Pancreas (tissue), 10 donors: ENCODE measurements at places on chromosomes 11 and 22. TPM values are rescaled to one million over a fixed set of nuclear protein-coding genes. Genes with fewer than 3 reads are reported as not detected.

DNA sequence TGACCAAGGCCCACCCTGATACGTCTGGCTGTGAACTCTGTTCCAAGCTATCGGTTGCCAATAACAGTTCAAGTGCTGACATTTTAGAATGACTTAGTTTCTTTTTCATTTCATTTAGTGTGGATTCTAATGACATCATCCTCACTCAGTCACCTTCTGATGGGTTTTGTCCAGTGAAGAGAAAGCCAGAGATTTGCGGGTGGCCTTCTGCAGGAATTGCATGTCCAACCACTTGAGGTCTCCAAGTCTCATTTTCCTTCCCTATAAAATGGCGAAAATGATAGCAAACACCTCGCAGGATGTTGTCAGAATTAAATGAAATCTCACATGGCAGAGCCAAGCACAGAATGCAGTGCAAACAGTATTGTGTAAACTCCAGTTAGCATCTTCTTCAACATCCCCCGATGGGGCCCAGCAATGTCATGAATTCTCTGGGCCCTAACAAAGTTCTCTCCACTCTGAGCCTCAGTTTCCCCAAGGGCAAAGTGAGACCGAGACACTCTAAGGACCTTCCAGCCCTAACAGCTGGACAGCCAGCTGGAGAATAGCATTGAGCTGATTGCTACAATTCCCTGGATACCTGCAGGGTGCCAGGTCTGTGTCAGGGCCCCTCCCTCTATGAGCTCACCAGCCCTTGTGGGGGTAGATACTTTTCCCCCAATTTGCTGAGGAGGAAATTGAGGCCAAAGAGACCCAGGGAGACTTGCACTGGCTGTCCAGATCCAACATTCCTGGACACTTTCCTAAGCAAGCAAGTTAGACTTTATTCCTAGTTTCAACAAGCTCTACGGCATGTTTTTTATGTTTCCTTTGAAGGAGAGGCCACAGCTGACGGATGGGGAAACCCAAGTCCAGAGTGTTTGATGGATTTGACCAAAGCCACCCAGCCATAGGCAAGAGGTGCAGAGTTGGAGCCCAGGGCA is 286.7 kb downstream of the MN1 start:
- no peak for DNase-seq

- peak; percentile 50 for DNase-seq
Measured at GRCh38 chr22:25153961-25154666, 45.5 kb upstream of the CRYBB3 start.

- DNase-seq, result no peak
Measured at GRCh38 chr11:95055283-95055897, 6.2 kb downstream of the KDM4F start.

DNA sequence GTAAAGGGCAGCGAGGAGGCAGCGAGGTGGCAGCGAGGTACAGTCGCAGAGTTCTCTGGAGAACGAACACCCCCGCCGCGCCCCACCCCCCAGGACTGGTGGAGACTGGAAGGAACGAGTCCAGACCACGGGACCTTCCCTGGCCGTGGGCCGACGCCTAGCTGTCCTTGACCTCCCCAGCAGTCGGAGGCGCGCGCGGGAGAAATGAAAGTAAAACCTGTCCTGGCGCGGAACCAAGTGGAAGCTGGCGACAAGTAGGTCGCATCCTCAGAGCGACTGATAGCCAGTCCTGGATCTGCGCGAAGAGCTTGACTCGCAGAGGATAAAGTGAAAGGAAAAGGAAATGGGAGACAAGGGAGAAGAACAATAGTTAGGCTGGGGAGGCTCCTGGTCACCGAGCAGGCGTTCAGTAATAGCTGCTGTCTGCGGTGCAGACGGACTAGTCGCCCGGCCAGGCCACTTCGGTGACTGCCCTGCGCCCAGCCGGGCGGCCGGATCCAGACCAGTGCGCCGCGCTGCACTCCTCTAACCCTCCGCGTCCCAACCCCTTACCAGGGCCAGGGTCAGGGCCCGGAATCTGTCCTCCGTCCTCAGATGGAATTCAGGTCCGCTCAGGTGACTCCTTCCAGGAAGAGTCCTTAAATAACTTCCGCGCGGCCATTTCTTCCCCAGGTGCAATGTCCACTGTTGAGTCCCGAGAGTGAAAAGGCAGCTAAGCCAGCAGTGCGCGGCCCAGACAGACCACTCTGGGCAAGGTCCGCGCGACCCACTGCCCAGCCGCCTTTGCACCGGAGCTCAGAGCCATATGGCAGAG is 1.9 kb upstream of the ADM start:
- peak; percentile 93 for DNase-seq

- no peak for DNase-seq
Measured at GRCh38 chr11:64068705-64069400, 33.1 kb downstream of the FLRT1 start.

GRCh38 chr22:21026783-21027692 is 5.3 kb downstream of the SLC7A4 start:
- DNase-seq, result no peak

DNA sequence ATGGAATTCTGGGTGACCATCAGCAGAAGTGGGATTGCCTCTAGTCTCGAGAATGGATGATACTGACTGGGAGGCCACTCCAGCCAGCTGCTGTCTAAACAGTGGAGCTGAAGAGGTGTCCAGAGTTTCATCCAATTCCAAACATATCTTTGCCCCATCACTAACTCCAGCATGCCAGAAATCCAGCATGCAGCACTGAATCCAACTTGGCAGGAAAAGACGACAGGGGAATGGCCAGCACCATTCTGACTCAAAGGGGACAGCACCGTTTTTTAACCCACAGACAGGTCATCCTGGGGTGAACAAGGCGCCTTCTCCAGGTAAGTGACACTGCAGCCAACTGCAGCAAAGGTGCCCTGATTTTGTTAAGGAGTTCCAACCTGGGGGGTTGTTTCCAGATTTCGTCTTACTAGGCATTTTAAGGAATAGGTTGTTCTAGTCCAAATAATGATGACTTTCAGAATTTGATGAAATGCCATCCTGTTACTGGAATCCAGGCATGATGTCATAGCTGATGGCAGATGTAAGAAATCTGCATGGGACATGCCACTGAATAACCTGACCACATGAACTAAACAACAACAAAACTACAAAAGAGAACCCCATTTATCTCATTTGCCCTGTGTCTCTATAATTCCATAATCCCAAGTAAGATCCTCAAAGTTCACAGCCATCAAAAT is 32.3 kb downstream of the FEZ1 start:
- DNase-seq, result no peak

- DNase-seq, result no peak
Measured at GRCh38 chr22:44360668-44361381, 48.1 kb upstream of the SHISAL1 start.

- DNase-seq, result no peak
Measured at GRCh38 chr11:124202951-124203350, 19.8 kb downstream of the OR10D3 start.

DNA sequence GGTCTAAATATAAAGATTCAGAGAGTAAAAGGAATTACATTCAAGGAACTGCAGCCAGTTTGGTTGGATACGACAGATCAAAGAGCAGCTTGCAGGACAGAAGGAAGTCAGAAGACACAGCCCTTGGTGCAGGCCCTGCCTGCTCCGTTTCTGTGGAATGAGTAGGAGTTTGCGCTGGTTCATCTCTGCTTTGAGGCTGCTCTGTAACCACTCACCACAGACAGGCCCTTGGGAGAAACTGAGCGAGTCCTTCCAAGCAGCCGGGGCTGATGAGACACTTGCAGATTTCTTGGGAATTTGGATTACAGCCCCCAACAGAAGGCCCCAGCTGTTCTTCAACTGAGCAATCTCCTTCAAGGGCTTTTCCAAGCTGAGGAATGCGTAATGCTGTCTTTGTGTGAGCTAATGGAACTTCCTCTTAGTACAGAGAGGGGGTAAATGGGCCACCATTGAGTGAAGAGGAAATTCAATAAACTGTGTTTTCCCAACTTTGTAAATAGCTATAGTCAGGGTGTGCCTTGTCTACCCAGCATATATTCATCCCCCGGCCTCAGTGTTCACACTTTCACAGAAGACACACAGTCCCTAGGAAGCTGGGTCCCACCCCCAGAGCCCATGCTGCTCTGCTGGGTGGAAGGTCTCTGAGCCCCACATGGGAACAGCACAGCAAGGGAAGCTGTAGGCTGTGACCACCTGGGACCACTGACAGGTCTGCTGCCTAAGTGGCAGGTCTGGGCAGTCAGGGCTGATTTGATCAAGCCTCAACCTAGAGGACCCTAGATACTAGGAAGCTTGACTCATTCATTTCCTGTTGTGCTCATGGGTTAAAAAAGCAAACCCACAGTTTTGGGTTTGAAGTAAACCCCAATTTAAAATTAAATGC is 16.6 kb downstream of the IL10RA start:
- no peak for DNase-seq

GRCh38 chr11:30586251-30587144 is at the start of gene MPPED2:
TSS of gene MPPED2 (minus strand) at chr11:30586353. CDS start at chr11:30580373, 5,980 bp downstream.
- peak; percentile 85 for DNase-seq

DNA sequence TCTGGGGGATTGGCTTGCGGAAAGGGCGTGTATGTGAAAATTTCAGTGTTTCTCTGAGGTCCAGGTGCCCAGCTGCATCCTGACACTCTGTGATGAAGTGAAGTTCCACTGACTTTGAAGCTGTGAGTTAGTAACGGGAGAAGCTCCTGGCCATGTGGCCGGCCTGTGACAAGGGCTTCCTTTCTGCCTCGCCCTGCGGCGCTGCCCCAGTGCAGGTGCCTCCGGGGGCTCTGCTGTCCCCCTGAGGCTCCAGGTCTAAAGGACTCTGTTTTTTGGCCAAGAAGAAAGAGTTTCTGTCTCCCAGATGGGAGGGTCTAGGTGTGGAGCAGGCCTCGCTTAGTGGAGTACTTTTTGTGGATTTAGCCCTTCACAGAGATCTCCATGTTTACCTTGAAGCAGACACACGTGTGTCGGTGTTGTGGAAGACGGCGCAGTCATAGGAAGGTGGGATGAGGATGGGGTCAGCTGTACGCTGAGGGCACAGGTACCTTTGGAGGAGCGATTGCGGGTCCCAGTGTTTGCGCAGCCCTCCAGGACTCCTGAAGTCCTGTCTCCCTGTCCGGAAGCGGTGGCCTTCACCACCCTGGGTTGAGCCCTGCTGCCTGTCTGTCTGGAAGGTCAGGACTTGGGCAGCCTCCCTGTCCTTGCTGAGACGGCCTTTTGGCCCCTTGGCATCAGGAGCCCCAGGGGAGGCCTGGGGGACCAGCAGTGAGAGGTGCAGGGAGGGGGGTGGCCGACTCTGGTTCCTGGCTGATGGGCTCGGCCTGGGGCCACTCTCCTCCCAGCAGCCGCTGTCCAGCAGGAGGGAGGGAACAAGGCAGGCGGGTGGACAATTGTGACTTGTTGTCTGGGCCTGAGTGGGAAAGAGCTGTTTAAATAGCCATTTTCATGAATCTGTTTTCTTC is 1249.3 kb downstream of the BRD1 start:
- DNase-seq, result no peak

DNA sequence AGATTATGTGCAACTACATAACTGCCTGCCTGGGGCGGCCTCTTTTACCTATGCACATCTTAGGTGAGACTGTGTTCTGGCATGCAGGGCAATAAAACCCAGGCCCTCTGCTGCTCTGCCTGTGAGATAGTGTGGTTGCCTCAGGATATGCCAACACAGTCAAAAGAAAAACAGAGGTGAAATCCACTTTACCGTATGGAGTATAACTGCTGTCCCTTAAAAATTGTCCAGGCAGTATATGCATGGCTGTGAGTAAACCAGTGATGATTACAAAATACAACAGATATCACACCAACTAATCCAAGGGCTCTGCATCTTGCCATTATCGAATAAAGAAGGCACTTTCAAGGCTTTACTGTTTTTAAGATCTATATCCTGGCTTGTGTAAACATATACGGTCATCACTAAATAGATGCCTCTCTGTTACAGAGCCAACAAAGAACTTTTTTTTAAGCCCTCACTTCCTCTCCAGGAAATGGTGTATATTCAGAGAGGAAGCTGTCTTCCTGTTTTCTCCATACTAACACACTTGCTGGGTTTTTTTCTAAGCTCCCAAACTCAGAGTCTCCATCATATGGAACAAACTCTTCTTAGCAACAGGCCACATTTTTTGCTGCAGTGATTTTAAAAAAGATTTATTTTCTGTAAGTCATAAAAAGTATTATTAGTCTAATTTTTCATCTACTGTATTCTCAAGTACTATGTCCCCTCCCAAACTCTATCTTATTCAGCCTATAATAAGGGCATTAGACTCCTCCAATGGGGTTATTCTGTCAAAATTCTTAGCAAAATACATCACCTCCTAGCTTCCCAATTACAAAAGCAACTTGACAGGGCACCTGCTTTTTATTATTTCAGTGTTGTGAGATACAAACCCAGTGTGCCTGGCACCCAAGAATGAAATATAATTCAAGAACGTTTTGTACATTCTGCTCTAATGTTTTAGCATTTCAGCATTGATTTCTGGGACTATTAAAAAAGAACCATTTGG is 135.2 kb downstream of the MAML2 start:
- no peak for DNase-seq

DNA sequence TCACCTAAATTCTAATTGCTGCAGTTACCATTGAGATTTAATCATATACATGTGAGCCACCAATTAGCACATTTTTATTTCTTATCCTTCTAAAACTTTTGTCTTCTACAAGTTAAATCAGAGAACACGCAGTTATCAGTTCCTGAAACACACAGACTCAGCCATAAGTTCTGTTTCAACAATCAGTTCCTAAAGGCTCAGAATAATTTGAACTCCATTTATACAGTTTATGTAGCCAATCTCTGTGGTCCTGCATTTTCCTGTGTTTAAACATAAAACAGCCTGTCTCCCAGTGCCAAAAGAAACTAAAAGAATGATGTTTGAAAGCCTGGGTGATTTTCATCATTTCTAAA is 2.9 kb downstream of the PLAAT3 start:
- DNase-seq, result no peak

GRCh38 chr11:113287801-113288200 is 26.6 kb upstream of the TTC12 start:
- no peak for DNase-seq

DNA sequence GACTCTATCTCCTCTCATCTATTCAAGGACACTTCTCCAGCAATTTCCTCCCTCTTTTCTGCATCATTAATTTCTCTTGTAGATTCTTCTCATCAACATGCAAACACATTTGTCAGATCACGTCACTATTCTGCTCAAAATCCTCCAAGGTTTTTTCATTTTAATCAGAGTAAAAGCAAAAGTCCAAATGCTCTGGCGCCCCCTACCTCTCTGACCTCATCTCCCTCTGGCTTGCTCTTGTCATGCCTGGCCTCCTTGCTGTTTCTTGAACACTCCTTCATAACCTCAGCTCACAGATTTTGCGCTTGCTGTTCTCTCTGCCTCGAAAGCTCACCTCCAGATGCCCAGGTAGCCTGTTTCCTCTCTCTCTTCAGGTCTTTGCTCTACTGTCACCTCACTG is 22.4 kb downstream of the RTCB start:
- no peak for DNase-seq

- DNase-seq, result no peak
Measured at GRCh38 chr11:8581300-8581699, 12.7 kb downstream of the STK33 start.

Gene MRGPRX3
- polyA plus RNA-seq, result not detected

Gene OR4A16
- not detected for polyA plus RNA-seq

Gene TREH
- 3.8 TPM for polyA plus RNA-seq

Gene UBTFL1
- polyA plus RNA-seq, result not detected

Gene ASRGL1
- 15.8 TPM for polyA plus RNA-seq

Gene MS4A15
- polyA plus RNA-seq, result not detected
